Urinary bladder (tissue), 4 donors: ENCODE measurements at places on chromosomes 2 and 18. TPM values are rescaled to one million over a fixed set of nuclear protein-coding genes. Genes with fewer than 3 reads are reported as not detected.

Gene PASK
- polyA plus RNA-seq: 3.6 TPM

Gene SCYGR4
- polyA plus RNA-seq: not detected

Gene PLB1
- polyA plus RNA-seq: 4.7 TPM

Gene GKN1
- polyA plus RNA-seq: 0.47 TPM

Gene HOXD12
- 0.09 TPM for polyA plus RNA-seq

- no peak for DNase-seq
Measured at GRCh38 chr2:219636144-219636915, 8.9 kb downstream of the SLC4A3 start.

Gene IL18RAP
- polyA plus RNA-seq: 0.41 TPM

DNA sequence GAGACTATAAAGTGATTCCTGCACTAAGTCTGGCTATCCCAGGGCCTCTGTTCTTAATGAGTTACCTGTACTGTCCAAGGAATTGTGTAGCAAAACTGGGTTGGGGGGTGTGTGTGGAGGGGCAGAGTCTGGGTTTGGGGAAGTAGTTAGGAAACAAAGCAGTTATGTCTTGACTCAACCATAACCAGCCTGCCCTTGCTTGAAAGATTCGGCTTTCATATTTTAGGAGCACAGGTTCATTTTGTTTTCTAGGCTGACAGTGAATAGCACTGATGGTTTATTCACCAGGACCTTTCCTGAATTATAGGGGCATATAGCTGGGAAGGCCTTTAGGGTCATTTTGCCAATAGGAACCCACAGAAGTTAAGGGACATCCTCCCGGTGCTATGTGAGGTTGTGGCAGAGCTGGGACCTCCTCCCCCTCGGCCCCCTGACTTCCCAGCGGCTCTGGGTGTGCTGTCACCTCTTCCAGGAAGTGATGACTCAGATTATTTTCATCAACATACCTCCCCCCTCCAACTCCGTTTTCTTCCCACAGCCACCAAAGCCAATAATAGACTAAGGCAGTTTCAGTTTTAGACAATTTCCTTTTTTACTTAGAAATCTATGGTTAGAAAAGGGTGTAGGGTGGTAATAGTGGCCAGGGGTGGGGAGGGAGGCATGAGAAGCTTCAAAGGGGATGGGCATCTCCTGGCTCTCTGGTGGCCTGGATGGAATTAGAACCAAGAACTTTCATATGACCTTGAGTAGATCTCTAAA is 44.8 kb downstream of the SETBP1 start:
- no peak for DNase-seq

DNA sequence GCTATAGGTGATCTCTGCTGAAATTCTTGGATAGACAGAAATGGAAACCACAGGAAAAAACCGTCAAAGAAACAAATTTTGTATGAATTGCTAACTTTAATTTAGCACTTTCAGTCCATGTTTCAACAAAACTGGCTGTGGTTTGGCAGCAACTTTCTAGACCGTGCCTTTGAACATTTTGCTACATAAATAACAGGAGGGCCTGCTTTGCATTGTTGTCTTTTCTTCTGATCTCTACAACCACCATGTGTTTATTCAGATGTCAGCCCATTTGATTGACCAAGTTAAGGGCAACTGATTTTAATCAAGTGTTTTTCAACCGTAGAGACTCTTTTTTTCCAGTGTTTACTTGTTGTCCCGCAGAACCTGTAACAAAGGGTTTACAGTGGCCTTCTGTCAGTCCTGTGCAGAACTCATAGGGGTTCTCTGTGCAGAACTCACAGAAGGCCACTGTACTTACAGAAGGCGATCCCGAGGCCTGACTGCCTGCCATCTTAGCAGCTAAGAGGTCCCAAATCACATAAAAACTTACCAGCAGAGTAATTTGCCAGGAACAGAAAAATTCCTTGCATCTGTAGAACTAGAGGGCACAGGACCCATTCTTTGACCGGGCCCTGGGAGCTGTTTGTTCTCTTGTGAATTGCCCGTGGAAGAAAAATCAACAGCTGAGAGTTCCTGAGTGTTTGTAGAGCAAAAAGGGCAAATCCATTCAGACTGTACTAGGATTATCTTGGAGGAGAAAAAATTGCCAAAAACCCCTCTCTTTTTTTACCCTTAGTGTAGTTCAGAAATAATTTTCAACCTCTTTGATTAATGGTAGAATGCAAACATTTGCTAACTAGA is 120.6 kb downstream of the PRKRA start:
- no peak for DNase-seq

Gene USP14
- 26.7 TPM for polyA plus RNA-seq

GRCh38 chr2:162217598-162217997 is 25.6 kb downstream of the FAP start:
- DNase-seq: no peak

Gene REG1B
- polyA plus RNA-seq: 1.7 TPM

Gene SALL3
- polyA plus RNA-seq: 0.60 TPM

Gene STPG4
- polyA plus RNA-seq: 0.41 TPM

Gene NAPG
- polyA plus RNA-seq: 20.8 TPM

DNA sequence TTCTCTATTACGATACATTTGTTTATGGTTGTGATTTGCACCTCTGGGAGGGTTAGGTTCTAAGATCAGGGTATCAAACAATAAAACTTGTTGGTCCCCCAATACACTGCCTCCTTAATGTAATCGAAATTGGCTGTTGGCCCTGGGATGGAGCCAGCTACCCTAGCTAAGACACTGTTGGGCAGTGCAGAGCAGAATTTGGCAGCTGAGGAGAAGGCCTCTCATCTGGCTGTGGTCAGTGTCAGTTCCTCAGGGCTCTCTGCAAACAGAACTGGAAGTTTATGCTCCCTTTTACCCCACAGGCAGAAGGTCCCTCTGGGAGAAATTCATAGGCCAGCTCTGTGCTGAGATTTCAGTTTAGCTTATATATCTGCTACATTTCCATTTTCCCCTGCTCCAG is 8.6 kb upstream of the HAAO start:
- DNase-seq: no peak

DNA sequence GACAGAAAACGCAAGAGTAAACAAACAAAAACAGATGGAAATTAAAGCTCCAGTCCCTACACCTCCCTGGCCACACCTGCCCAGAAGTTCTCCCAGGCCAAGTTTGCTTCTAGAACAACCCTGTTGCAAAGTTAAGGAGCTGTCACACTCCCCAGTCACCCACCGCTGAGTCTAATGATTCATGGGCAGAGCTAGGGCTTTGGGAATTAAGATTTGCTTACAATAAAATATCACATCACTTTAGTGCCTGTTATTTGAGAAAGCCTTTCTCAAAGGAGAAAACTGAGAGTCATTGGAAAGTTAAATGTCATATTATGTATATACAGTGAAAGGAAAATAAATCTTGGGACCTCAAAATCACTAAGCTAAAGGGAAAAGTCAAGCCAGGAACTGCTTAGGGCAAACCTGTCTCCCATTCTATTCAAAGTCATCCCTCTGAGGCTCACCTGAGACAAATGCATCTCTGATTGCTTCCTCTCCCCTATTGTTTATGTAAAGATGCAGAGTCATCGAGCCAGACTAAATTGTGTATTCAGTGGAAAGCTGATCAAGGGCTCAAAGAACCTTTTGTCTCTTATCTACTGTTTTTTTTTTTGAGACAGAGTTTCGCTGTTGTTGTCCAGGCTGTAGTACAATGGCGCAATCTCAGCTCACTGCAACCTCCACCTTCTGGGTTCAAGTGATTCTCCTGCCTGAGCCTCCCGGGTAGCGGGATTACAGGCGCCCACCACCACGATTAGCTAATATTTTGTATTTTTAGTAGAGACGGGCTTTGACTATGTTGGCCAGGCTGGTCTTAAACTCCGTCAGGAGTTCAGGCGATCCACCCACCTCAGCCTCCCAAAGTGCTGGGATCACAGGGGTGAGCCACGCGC is 2.8 kb downstream of the CRYGB start:
- no peak for DNase-seq

Gene DLGAP1
- polyA plus RNA-seq: 2.1 TPM

Gene LYG2
- polyA plus RNA-seq: not detected

DNA sequence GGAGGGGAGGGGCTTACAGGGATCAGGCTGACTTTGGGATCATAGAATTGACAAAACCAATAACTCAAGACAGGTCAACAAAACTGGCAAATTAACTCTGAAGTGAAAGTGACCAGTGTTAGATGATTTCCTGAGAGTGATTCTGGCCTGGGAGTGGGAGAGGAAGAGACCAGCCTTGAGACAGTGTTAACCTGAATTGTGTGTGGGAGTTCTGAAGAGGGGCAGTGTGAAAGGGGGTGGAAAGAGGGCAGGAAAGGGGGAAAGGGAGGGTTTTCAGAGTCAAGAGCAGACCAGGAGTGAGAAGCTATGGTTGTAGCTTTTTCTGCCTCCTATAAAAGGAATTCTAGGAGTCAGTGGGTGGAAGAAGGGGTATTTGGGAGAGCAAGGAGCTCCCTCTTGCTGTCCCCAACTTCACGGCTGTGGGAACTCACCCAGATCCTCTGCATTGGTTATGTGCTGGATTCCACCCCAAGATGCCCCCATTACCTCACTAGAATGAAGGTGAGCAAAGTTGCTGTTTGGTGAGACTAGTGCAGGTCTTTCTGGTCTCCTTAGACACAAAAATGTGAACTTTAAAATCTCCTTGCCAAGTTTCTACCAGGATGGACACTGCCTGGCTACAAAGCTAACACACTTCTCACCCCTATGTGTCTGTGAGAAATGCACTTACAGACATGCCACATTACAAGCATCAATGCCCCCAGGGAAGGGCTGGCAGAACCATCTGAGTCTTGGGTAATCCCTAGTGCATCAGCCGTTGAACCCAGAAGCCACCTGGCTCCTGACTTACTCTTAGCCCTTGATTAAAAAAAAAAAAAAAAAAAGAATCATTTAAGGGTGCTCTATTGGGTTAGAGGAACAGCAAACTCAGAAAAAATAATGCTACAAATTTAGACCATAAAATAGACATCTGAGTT is 61.6 kb downstream of the BMP10 start:
- DNase-seq: no peak

Gene THAP4
- polyA plus RNA-seq: 49.3 TPM

GRCh38 chr2:43576981-43577892 is 18.6 kb downstream of the THADA start:
- DNase-seq: no peak

Gene SERPINB10
- not detected for polyA plus RNA-seq

Gene SF3B6
- polyA plus RNA-seq: 121 TPM

GRCh38 chr2:147595200-147595599 is 249.6 kb upstream of the ACVR2A start:
- DNase-seq: no peak

DNA sequence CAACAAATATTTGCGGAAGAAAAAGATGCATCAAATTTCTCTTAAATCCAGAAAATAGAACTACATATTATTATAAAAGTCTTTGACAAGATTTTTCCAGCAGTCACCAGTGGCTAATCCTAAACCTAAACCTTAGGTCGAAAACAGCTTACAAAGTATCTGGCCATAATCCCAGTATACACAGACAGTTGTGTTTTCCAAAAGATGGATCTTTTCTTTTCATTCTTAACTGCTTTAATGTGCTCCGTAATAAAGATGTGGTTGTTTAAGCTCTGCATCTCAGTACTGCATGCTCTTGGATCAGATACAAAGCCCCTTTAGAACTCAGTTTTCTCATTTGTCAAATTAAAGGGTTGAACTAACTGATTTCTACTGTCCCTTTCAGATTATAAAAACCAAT is 247.8 kb downstream of the TXNL1 start:
- no peak for DNase-seq

- no peak for DNase-seq
Measured at GRCh38 chr2:74142340-74142739, 5.4 kb downstream of the BOLA3 start.

Gene CROCC2
- polyA plus RNA-seq: 0.08 TPM

GRCh38 chr2:53865264-53865663 is 5.5 kb upstream of the GPR75 start:
- DNase-seq: no peak

- DNase-seq: no peak
Measured at GRCh38 chr2:53148221-53148620, 619.4 kb upstream of the CHAC2 start.

- DNase-seq: no peak
Measured at GRCh38 chr2:215138479-215138878, at the start of gene ABCA12. ABCA12 (minus strand) TSS chr2:215138626; CDS start chr2:215138208, 418 bp downstream.

Gene RGPD3
- polyA plus RNA-seq: 0.32 TPM

- DNase-seq: no peak
Measured at GRCh38 chr2:241852116-241852980, 6.3 kb downstream of the PDCD1 start.

Gene SERPINB4
- not detected for polyA plus RNA-seq

DNA sequence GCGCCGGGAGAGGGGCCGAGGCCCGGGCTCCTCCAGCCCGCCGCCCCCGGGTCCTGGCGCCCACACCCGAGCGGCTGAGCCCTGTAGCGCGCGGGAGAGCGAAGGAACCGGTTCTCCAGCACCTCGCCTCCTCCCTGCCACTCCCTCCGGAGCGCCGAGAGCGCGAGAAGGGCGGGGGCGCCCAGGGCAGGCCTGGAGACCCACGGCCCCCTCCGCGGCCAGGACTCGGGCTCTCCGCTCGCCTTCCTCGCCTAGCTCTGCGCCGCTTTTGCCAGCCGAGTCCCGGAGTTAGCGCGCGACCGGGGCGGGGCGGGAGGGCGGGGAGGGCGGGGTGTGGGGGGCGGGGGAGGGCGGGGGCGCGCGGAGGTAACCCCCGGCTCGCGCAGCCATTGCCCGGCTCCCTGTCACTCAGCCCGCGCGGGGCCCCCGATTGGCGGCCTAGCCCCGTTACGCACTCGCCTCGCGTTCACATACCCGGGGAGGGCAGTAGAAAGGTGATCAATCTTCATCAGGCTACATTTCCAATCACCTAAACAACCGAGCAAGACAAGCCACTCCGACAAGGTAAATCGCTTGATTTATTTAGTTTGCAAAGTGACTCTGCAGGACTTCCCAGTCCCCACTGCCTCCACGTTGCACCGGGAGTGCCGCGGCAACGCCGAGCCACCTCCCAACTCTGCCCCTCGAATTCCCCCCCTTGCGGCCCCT is at the start of gene OTX1:
OTX1 (plus strand) TSS at position 497 of the 708 bp plus-strand sequence. CDS start 2,161 bp downstream, outside the sequence.
- no peak for DNase-seq

- no peak for DNase-seq
Measured at GRCh38 chr2:172860336-172860707, 124.7 kb downstream of the RAPGEF4 start.

DNA sequence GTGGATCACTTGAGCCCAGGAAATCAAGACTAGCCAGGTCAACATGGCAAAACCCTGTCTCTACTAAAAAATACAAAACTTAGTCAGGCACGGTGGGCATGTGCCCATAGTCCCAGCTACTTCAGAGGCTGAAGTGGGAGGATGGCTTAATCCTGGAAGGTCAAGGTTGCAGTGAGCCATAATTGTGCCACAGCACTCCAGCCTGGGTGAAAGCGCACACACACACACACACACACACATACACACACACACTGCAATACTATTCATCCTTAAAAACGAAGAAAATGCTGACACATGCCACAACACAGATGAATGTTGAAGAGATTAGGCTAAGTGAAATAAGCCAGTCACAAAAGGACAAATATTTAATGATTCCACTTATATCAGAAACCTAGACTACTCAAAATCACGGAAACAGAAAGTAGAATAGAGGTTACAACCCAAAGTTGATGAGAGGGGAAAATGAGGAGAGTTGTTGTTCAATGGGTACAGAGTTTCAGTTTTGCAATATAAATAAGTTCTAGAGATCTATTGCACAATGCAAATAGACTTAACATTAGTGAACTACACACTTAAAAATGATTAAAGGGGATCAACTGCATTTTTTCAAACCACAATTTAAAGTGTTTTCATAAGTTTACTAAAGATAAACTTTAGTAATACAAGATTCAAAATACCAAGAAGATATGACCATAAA is 114.5 kb downstream of the USP34 start:
- no peak for DNase-seq

Gene DHRS9
- polyA plus RNA-seq: 0.54 TPM
